Stimulated activated CD4-positive, alpha-beta T cell treated with anti-CD3 and anti-CD28 coated beads, Interleukin-15, amount 100 ng/mL, for 1 hour (primary cell): ENCODE measurements at places on chromosomes 4 and X.

- no peak for DNase-seq
Measured at GRCh38 chr4:2378401-2378800, 40.0 kb downstream of the ZFYVE28 start.

GRCh38 chrX:68932611-68933010 lies 103.8 kb downstream of the EFNB1 start:
- DNase-seq, result no peak

GRCh38 chrX:12249997-12250396 lies 111.7 kb downstream of the FRMPD4 start:
- no peak for DNase-seq

- DNase-seq, result no peak
Measured at GRCh38 chr4:152590179-152591031, 54.5 kb upstream of the FBXW7 start.

GRCh38 chr4:142581881-142582280 lies 264.2 kb downstream of the INPP4B start:
- DNase-seq, result no peak

DNA sequence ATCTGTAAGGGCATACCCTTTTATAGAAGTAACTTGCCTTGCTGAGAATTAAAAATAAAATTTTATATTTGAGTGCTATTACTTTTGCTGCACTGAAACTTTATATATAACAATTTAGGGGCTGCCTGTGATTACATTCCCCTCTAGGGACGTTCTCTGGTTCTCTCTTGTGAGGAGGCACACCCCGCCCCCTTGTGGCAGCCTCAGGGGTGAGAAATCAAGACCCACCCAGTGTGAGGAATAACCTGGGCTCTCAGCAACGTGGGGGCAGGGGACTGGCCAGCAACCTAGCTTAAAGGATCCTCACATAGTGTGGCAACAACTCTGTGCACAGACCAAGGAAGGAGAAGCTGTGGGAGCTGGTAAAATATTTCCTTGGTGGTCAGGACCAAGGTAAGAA lies 43.7 kb downstream of the MAGEA9 start:
- peak; percentile 37 for DNase-seq

DNA sequence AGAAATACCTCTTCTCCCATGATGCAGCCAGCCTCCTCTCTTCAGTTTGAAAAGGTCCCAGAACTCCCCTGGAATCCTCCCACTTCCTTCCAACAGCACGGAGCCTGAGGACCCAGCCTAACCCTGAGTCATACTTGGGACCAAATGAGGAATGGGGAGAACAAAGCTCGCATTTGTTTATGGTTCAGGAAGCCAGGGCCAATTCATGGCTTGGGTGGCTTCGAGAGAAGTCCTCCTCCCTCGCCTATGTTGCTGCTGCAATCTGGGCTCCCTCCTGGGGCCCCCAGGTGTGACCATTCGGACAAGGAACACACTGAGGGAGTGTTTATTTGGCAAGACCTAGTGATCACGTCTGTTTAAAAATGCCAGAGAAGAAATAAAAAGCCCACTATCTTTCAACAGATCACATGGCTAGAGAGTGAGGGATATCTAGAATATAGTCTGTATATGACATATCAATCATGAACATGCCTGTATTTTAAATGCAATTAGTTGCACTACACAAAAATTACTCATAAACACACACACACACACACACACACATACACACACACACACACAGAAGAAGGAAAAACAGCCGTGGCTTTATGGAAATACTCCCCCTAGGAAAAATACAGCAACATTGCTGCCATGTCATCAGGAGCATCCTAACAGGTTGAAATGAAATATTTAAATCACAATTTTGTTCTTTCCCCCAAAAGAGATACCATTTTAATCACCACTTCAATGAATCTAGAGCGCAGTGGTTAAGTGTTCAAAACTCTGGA lies 155.7 kb upstream of the MAP3K15 start:
- no peak for DNase-seq

GRCh38 chr4:126627255-126627654 lies 1005.5 kb upstream of the INTU start:
- DNase-seq, result no peak

- no peak for DNase-seq
Measured at GRCh38 chrX:140447150-140447549, 57.7 kb downstream of the SOX3 start.

DNA sequence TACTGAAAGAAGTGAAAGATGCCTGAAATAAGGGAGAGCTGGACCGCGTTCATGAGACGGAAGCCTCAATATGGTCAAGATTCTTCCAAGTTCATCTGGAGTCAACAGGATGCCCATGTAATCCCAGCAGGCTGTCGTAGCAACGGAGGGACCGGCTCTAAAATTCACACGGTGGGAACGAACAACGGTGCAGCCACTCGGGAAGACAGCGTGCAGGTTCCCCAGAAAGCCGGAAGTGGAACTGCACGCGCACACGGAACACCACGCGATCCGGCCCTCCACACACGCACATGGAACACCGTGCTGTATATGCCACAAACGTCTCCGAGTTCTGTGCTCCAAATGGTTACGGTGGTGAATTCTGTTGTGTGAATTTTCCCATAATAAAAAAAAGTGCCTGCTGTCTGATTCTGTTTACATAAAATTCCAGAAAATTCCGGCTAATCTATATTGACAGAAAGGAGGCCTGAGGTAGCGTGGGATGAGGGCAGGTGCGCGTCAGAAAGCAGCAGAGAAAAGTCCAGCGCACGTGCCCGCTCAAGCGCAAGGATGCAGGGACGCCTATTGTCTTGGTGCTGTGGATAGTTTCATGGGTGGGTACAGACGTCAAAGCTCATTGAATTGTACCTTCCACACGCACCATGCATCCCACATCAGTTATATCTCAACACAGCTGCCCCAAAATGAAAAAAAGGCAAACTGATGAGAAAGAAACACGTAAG lies 31.2 kb downstream of the PPP2R3B start:
- DNase-seq, result no peak

GRCh38 chr4:27003642-27004113 lies 143.0 kb downstream of the STIM2 start:
- no peak for DNase-seq

GRCh38 chr4:89379511-89380044 lies 72.0 kb upstream of the GPRIN3 start:
- no peak for DNase-seq
